Caudate nucleus (tissue), 63 donors: ENCODE measurements at places on chromosomes 4 and X.

DNA sequence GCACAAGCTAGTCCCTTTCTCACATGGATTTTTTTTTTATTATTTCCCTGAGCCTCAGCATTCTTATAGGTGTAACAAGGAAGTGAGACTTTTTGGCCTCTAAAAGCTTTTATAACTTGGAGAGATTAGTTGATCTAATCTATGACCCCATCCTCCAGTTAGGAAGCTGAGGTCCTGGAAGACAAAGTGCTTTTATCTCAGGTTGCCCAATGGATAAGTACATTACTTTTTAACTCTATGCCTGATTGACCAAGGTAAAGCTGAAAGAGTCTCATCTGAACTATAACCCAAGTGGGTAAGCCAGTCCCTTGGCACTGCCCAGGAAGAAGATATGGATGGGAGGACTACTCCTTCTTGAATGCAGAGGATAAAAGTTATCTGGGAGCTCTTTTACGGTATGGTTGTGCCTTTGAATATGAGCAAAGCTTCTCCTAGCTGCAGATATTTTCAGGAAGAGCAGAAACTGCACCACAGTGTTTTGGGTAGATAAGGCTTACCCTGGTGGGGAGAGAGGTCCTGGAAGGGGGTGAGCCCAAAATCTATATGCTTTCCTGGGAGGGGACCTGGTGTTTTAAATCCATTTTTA lies 40.2 kb downstream of the VSIG4 start:
- DNase-seq = no peak

- no peak for DNase-seq
Observed at GRCh38 chr4:47729131-47729680, 108.7 kb downstream of the CORIN start.

DNA sequence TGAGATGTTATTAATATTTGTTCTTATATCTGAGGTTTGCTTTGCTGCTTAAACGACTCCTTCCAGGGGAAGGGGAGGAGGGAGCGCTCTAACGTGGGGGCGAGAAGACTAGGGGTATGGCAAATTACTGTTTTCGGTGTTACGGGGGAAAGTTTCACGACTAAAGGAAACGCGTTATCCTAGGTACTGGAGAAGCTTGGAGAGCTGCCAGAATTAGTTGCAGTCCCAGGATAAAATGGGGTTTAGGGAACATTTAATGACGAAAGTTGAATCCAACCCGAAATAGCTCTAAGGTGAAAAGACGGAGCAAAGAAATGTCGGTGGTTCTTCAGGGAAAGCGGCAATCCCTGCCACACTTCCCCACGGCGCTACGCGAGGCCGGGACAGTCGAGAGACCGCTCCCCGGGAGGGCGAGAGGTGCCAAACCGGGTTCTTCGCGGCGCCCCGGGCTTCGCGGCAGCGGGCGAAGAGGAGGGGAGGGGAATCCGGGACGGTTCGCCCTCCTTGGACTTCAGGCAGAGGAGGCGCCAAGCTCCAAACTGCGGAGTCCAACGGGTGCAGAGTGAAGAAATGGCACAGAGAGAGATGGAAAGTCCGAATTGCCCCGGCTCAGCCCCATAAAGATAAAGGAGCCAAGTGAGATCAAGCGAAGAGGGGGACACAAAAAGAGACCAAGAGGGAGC lies 724 bp downstream of the THOC2 start:
- DNase-seq = no peak

GRCh38 chr4:140382732-140383131 lies 9.3 kb downstream of the SCOC start:
- DNase-seq = no peak
